ENCODE measurements at places on chromosomes 16 and 17.

DNA sequence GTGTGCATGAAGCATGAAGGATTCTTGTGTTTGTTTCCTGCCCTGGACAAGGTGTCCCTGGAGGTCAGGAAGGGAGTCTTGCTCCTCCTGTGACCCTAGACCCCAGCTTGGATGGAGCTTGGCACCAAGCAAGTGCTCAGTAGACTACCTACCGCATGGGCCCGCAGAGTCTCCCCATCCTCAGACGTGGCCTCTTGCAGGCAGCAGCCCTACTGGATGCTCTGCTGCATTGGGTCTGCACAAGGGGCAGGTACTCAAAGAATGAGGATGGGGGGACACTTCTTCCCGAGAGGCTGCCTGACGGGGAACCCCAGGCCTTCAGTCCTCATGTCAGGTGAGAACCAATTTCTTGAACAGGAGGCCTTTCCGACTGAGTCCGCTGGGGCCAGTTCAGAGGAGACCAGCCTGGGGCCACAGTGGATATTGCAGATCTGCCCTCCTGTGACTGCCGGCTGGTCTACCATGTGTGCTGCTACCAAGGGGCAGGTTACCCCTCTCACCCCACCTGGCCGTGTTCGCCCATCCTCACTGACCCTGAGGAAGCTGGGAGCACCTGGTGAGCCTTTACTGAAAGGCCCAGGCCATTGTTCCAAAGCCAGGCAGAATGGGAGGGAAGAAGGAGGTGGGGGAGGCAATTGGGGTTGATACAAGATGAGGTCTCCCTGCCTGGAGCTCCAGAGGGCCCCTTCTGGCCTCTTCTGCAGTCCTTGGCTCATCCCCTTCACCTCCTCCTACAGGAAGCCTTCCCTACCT lies 206.3 kb downstream of the RAB11FIP4 start:
- DNase-seq, result no peak

DNA sequence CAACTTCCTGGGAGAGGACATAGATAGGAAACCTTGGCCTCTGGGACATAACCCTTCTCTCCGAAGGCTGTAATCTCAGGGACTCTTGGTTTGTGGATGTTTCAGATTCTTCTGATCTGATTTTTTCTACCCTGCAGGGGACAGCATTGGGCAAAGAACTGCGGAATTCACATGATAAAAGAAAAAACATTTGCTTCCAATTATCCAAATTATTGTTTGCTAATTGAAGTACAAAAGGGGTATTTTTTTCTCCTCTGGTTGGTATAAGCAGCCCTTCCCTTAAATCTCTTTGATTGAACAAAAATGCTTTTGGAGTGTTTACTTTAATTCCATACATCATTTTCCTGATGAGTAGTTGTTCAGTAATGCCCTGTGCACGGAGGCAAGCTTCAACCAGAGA lies 251.7 kb upstream of the IRX3 start:
- no peak for DNase-seq

- no peak for DNase-seq
These were observed 22.3 kb downstream of the GPT2 start for GRCh38 chr16:46906360-46907060.

GRCh38 chr16:52467753-52468152 lies 79.2 kb downstream of the TOX3 start:
- DNase-seq, result no peak

DNA sequence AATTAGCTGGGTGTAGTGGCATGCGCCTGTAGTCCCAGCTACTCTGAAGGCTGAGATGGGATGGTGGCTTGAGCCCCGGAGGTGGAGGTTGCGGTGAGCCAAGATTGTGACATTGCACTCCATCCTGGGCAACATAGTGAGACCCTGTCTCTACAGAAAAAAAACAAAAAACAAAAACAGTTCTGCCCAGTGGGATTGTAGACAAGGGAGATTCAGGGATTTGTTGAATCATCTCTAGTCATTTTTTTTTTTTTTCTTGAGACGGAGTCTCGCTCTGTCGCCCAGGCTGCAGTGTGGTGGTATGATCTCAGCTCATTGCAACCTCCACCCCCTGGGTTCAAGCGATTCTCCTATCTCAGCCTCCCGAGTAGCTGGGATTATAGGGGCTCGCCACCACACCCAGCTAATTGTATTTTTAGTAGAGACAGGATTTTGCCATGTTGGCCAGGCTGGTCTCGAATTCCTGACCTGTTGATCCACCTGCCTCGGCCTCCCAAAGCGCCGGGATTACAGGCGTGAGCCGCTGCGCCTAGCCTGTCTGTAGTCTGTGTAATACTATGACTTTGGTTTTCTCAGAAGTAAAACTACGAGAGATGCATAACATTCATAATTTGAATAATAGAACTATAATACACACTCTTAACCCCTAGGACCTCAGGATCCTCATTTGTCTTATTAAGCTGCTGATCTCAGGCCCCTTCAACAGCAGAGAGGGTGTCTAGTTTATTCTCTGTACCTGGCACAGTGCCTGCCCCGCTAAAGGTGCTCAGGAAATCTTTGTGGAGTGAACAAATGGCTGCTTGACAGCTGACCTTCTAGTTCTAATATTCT lies 1.4 kb downstream of the TEN1 start:
- DNase-seq, result no peak

DNA sequence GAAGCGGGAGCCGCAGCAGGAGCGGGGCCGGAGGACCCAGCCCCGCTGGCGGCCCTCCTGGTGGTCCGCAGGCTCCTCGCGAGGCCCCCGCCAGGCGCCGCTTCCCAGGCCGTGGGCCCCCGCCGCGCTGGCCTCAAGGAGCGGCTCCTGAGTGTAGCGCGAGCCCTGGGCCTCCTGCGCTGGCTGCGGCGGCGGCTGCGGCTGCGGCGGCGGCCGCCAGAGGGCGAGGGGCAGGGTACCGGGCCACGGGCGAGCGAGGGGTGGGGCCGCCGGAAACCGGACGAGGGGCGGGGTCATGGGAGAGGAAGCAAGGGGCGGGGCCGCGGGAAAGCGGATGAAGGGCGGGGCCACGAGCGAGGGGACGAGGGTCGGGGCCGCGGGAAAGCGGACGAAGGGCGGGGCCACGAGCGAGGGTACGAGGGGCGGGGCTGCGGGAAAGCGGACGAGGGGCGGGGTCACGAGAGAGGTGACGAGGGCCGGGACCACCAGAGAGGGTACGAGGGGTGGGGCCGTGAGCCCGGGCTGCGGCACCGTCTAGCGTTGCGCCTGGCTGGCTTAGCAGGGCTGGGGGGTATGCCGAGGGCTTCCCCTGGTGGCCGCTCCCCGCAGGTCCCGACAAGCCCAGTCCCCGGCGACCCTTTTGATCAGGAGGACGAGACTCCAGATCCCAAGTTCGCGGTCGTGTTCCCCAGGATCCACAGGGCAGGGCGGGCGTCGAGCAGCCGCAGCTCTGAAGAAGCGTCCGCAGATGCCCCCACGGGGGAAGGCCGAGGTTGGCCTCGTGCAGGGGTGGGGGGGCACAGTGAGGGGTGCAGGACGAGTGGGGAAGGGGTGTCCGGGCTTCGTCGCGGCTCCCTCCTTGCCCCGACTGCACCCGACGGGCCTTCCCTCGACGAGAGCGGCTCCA lies 1.7 kb downstream of the MYO15B start:
- peak; percentile 91 for DNase-seq

GRCh38 chr17:16363749-16364536 lies 10.7 kb upstream of the CENPV start:
- DNase-seq, result peak; percentile 68

DNA sequence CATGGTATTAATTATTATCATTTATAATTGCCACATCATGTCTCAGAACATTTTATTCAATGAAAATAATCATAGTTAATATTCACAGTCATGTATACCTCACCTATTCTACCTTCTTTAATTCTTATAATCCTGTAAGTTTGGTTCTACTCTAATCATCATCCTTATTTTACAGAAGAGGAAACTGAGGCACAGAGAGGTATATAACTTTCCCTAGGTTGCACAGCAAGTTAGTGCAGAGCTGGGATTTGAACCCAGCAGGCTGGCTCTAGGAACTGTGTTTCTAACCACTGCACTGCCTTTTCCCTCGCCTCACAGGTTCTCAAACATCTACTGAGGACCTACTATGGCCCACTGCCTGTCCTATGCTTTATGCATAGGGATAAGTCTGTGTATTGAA lies 32.7 kb downstream of the WSB1 start:
- DNase-seq, result no peak

DNA sequence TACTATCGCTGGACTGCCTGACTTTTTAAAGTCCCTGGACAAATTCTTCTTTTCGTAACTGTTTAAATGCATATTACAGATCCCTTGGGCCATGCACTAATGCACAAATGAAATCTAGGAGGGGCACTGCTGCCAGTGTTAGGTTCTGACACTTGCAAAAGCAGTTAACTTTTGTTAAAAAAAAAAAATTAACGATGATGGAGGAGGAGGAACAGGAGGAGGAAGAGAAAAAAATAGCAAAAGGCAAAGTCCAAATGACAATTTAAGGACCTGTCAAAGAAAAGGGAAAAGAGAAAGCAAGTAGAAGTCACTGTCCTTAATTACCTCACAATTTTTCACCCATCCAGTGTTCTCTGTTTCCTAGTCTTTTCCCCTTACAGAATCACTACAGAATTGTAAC lies 97.8 kb upstream of the CORO6 start:
- no peak for DNase-seq

GRCh38 chr16:24858219-24859041 lies 12.7 kb downstream of the SLC5A11 start:
- no peak for DNase-seq

- DNase-seq, result peak; percentile 33
These were observed 23.8 kb downstream of the EZH1 start for GRCh38 chr17:42720996-42721583.

- DNase-seq, result no peak
These were observed 34.3 kb upstream of the ATP2C2 start for GRCh38 chr16:84334058-84334457.

GRCh38 chr17:81960130-81960958 lies 643 bp downstream of the NOTUM start:
- DNase-seq, result no peak

DNA sequence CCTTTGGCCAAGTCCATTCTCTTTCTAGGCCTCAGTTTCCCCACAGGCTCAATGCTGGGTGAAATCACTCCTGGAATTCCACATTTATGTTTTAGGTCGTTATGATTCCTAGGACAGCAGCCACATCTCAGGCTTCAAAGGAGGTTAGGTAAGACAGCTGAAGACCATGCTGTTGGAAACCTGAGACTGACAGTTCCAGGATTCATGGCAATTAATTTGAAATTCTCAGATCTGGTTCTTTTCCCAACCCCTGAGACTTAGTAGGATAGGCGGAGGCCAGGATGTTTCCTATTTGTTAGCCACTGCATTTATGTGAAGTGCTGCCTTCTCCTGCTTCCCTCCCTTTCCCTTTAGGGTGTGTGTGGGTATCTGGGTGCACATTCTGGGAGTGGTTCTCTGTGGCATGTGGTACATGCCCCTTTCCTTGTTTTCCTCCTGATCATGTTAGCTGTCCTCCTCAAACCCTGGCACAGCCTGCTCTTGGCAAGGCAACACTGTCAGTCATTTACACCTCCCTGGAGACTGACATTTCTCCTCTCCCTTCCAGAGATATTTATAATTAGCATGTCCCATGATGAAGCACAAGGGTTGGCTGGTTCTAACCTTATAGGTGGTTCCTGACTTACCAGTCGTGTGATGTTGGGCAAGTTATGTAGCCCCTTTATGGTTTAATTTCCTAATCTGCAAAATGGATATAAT lies 91.4 kb upstream of the SALL1 start:
- no peak for DNase-seq

DNA sequence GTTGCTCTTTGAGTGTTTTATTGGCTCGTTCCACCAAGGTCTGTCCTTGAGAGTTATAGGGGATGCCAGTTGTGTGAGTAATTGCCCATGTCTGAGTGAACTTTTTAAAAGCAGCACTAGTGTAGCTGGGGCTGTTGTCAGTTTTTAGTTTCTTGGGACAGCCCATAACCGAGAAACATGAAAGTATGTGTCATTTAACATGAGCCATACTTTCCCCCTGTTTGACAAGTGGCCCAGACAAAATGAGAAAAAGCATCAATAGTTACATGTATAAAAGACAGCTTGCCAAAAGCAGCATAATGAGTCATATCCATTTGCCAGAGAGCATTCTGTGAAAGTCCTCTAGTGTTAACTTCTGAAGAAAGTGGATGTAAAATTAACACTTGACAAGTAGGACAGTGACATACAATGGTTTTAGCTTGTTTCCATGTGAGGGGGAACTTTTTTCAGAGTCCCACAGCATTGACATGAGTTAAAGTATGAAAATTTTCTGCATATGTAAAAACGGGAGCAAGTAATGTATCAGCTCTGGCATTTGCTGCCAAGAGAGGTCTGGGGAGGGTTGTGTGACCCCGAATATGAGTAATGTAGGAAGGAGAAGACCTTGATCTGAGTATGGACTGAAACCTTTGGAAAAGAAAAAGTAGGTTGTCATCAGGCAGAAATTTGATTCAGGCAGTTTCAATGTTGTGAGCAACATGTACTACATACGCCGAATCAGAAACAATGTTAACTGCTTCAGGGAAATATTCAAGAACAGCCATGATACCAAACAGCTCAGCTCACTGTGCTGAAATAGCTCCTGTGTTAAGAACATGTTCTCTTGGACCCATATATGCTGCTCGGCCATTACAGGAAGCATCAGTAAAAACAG lies 56.8 kb upstream of the ARL4D start:
- no peak for DNase-seq

DNA sequence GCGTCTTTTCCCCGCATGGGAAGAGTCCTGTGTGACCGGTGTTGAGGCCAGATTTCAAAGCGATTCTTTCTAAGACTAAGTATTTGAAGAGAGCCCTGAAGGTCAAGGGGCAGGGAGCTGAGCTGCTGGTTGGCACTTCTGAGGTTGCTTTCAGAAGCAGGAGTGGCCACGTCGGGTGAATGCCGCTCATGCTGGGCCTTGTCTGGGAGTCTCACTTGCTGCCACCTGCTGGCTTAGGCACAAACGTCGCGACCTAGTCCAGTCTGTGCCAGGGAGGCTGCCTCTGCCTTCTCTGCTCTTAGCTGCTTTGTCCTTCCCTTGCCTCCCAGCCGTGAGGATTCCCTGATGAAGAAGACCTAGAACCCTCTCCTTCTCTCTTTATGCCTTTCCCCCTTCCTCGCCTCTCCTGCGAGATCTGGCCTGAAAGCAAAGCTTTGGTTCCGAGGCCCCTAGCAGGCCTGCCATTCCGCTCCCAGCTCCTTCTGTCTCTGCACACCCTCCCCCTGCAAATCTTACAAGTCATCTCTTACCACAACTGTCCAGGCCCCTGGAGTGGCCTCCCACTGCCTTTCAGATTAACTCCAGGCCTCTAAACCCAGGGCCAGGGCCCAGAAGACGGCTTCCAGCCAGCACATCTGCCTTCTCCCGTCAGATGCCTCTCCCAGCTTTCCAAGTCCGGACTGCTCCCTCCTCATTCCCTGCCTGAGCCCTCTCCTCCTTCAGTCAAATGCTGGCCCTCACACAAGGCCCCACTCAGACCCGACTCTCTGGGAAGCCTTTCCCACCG lies 11.4 kb downstream of the CTNS start:
- DNase-seq, result no peak

Measured in T-helper 1 cell (primary cell).